ENCODE measurements at places on chromosomes 1 and 21. TPM values are rescaled to one million over a fixed set of nuclear protein-coding genes. Genes with fewer than 3 reads are reported as not detected.

Gene FCAMR
- total RNA-seq, result not detected

Gene VSIG8
- 0.48 TPM for total RNA-seq

Gene UBQLN4
- 20.4 TPM for total RNA-seq

Gene DESI2
- total RNA-seq, result 20.9 TPM

Gene DIO1
- not detected for total RNA-seq

Gene KCNQ4
- total RNA-seq, result 0.84 TPM

Gene KRTAP7-1
- total RNA-seq, result not detected

Gene GPR157
- total RNA-seq, result 4.8 TPM

Gene LCE3E
- total RNA-seq, result not detected

Gene NPR1
- 50.7 TPM for total RNA-seq

Gene RUSC1
- 31.1 TPM for total RNA-seq

Gene CR1
- 1.7 TPM for total RNA-seq

Gene DVL1
- 55.0 TPM for total RNA-seq

Gene GSTM5
- total RNA-seq, result 83.3 TPM

Gene SPATA46
- not detected for total RNA-seq

Gene CTH
- 33.4 TPM for total RNA-seq

Gene SLC45A3
- total RNA-seq, result 5.1 TPM

Gene FCGR3B
- 1.6 TPM for total RNA-seq

Gene UMODL1
- total RNA-seq, result 2.2 TPM

Gene CD58
- total RNA-seq, result 5.5 TPM

Gene VANGL1
- total RNA-seq, result 10.2 TPM

Gene OR14K1
- total RNA-seq, result not detected

Gene C8A
- total RNA-seq, result not detected

Gene RXFP4
- total RNA-seq, result not detected

Gene EPHA8
- not detected for total RNA-seq

Gene MATN1
- total RNA-seq, result 0.33 TPM

Gene OLIG2
- not detected for total RNA-seq

Gene GNAT2
- total RNA-seq, result not detected
